ENCODE measurements at places on chromosomes 7 and 10. TPM values are rescaled to one million over a fixed set of nuclear protein-coding genes. Genes with fewer than 3 reads are reported as not detected.
A peak's percentile ranks its signal among the peaks of the same experiment; 100 is the strongest.

The IGF2BP3 gene
- total RNA-seq, result 0.16 TPM

DNA sequence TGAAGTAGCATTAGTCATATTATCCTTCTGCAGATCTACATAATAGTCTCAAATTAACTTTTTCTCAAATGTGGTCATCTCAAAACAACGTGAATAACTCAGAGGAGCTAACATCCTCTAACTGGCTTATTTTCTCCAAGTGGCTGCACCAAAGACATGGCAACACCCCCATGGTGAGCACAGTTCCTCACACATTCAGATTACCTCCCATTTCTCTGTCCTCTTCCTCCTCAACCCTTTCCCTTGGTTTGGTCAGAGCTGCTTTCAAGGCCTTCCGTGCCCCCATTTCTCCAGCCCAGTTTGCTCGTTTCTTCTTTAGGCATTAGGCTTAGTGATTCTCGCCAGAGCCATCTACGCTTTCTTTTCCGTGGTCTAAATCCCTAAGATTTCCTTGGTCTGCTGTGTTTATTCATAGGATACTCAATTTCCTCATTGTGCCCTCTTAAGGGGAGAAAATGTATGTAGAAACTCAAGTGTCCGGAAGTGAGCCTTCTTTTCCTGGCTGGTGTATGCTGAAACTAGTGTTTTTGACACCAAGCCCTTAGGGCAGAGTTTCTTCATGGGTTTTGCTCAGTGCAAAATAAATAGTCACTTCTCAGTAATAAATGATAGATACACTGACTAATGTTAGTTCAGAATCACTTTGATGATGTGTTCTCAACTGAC lies 2.6 kb downstream of the MET start:
- DNase-seq, result no peak

GRCh38 chr7:70857793-70858545 lies 274.0 kb upstream of the GALNT17 start:
- no peak for DNase-seq

DNA sequence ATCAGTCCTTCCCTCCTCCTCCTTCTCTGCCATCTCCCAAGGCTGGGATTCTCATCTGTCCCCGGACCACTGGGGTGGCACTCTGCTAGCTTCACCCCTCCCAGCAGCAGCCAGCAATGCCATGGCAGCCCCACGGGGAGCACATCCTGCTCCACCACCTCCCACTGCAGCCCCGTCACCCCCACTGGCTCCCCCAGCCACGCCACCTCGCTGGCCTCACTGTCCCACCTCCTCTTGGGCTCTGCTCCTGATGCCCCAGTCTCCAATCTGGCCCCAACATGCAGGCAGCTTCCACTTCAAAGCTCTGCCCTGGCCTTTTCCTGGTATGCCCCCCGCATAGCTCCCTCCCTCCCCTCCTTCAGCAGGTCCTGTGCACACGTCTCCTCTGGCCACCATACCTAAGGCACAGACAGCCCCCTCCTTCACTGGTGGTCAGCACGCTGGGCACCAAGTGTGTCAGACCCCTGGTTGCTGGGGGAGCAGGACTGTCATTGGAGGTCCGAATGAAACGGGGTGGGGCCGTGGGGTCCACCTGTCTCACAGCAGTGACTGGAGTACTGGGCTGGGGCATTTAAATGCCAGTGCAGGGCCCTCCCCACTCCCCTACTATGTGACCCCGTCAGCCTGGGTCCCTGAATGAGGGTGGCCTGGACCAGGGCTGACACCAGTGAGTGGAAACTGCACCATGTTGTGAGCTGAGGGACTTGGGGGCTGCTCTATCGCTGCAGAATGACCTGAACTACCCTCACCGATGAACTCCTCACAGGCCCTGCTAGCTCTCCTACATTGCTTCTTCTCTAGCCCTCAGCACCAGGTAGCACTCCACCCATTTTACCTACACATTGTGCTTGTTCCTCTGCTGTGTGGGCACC lies 38.7 kb downstream of the RASGEF1A start:
- peak; percentile 59 for DNase-seq

DNA sequence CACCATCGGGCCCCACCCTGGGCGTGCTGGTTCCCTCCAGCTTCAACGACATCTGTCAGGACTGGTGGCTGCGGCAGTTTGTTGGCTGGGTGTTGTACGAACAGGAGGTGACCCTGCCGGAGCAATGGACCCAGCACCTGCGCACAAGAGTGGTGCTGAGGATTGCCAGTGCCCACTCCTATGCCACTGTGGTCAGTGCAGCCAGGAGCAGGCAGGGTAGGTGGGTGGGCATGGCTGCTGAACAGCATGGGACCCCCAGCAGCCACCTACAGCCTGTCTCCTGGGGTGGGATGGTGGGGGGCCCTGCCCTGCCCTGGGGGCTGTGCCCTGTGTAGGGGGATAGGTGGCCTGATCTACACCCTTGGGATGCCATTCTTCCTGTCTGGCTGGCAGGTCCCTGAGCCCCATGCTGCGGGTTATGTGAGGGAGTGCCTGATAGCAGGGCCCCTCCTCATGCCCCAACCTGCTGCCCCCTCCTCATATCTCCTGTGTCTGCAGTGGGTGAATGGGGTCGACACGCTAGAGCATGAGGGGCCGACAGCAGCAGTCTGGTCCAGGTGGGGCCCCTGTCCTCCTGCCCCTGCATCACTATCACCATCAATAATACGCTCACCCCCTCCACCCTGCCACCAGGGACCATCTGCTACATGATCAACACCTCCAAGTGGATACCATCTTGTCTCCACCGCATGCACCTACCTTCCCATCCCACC lies 56.9 kb downstream of the ZNF727 start:
- peak; percentile 67 for DNase-seq

GRCh38 chr10:17472481-17473227 lies 18.3 kb upstream of the ST8SIA6 start:
- DNase-seq, result no peak

The NEURL1 gene
- total RNA-seq, result 0.54 TPM

The STK31 gene
- 0.35 TPM for total RNA-seq

- no peak for DNase-seq
Measured at GRCh38 chr7:66597461-66597860, 31.2 kb upstream of the KCTD7 start.

DNA sequence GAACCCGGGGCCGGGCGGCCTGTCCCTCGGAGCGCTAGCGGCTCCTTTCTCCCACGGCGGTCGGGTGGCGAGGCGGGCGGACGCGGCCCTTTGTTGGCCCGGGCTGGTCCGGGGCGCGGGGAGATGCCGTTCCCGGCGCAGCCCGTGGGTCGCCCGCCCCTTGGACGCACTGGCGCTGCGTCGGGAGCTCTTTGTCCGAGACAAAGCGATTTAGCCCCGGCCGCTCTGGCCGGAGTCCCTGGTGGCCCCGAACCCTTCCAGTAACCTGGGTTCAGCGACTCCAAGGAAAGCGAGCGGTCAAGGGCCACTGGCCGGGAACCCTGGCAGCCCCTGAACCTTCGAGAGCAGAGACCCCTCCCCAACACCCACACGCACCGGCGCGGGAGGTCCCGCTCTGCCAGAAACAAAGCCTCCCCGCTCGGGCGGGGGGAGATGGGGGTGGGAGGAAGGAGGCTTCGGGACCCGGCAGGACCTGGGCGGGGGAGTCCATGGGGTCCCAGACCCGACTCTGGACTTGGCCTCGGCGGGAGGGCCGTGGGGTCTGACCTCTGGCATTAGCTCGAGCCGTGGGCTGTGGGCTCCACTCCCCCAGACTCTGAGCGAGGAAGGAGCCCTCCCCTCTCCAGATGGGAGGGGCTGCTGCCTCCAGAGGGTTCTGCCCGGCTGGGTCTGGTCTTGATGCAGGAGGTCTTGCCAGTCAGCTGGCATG lies 836 bp downstream of the DPYSL4 start:
- DNase-seq, result no peak

DNA sequence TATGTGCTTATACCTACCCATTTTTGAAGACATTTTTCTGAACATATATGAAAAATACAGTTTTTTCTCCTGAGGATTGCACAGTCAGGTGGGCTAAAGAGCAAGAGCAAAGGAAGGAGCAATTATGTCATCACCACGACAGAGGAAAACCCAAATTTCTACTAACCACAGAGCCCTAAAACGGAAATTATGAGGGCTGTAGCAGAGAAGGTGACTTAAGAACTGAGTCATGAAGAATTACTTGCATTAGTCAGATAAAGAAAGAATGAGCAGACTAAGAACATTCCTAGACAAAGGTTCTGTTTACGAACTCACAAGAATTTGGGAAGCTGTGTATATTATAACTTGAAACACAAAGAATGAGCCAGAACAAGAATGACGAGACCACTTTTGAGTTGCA lies 974.4 kb downstream of the NXPH1 start:
- DNase-seq, result no peak

GRCh38 chr10:99582255-99582770 lies 37.9 kb downstream of the SLC25A28 start:
- DNase-seq, result no peak

DNA sequence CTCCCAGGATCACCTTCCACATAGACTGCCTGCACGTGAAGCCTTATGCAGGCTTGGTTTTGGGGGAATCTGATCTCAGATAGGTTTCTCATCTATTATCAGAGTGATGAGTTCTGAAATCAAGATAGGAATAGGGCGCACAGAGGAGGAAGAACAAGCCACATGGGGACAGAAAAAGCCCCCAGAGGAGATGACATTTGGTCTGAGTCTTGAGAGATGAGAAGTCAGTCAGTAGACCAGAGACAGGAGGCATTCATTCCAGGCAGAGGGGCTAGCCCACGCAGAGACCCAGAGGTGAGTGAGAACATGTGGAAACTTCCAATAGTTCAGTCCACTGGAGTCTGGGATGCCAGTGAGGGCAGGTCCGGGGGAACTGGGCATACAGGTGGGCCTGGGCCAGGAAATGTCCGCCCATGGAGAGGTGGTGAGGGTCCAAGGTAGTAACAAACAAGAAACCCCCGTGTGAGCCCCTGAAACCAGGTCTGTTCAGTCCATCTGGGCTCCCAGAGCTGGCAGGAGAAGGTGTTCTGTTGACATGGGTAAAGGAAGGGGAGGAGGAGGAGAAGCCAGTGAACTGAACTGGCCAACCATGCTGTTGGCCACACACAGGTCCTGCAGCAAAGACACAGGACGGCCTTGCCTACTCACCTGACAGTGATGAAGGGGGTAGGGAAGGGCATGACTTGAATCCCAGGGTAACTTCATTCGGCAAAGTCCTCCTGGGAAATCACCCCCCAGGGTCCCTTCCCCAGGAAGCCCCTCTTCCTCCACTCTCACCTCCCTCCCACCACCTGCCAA lies 69.3 kb upstream of the SMNDC1 start:
- DNase-seq, result no peak

The PKD2L1 gene
- not detected for total RNA-seq

The CCDC3 gene
- total RNA-seq, result 6.4 TPM

DNA sequence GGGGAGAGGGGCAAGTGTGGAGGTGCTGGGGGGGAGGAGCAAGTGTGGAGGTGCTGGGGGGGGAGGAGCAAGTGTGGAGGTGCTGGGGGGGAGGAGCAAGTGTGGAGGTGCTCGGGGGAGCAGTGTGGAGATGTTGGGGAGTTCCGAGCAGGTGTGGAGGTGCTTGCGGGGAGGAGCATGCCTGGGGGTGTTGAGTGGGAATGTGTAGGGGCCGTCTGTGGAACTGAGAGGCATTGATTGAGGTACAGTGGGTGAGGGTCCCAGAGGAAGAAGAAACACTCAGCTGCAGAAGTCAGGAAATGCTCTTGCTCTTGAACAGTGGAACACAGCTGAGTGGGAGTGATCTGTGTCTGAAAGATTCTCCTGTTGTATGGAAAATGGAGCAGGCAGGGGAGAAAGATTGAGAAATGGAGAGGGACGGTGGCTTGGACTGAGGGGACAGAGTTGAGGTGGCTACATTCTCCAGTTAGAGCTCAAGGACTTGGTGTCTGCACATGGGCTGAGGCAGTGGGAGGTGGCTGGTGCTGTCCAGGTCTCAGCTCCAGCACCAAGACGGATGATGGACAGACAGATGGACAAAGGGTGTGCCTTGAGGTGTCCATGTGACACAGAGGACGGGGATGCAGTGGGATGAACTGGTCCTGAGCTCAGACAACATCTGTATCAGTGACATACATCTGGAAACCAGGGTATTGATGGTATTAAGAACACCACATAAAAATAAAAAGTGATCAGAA lies 25.2 kb upstream of the NCAPG2 start:
- DNase-seq, result no peak

GRCh38 chr10:120098232-120098930 lies 205.9 kb downstream of the SEC23IP start:
- no peak for DNase-seq

The GIMAP7 gene
- total RNA-seq, result 13.0 TPM

DNA sequence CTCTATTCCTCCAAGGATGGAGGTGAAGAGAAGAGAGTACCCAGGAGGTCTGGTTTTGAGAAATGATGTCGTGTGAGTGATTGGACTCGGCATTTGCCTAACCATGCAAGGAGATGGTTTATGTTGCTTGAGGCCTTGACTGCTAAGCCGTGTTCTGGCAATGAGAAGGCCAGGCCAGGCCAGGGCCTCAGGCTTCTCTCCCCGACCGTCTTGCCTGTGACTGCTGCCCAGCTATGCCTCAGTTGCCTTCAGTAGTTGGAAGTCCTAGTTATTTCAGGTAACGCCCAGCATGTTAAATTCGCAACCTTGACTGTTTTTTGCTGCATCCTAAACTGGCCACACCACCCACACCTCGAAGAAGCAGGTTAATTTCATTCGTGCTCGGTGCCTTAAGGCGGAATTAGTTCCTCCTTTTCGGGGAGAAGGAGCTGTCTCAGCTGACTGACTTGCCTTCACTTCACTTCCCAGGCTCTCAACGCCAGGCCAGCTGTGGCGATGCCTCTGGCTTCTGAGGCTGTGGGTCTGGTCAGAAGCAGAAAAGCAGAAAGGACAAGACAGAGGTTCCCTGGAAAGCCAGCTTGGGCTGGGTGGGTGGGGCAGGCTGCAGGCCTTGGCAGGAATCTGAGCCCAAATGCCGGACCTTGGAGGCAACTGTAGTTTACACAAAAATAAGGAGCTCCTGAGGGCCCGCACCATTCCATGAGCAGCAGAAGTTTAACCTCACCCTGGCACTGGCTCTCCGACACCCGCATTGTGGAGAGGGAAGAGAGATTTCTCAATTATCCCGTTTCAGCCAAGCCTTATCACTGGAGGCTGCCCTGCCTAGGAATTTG lies 61.9 kb upstream of the SAMD8 start:
- DNase-seq, result peak; percentile 44

DNA sequence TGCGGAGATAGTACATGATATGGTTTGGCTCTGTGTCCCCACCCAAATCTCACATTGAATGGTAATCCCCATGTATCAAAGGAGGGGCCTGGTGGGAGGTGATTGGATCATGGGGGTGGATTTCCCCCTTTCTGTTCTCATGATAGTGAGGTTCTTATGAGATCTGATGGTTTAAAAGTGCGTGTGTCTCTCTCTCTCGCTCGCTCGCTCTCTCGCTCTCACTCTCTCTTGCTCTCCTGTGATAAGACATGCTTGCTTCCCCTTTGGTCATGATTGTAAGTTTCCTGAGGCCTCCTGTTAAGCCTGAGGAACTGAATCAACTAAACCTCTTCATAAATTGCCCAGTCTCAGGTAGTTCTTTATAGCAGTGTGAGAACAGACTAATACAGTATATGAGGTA lies 171.9 kb downstream of the NSUN6 start:
- no peak for DNase-seq

The CHPF2 gene
- total RNA-seq, result 31.0 TPM

- DNase-seq, result no peak
Measured at GRCh38 chr7:50376056-50376820, 71.7 kb downstream of the IKZF1 start.

All from cardiac septum (tissue), 1 donor.